Mesenteric fat pad (tissue), 1 donor: ENCODE measurements at places on chromosomes 5 and 9. TPM values are rescaled to one million over a fixed set of nuclear protein-coding genes. Genes with fewer than 3 reads are reported as not detected.

TMEFF1 gene
- 0.42 TPM for total RNA-seq

NRG2 gene
- 5.7 TPM for total RNA-seq

SOX30 gene
- total RNA-seq = not detected

FOXD4L5 gene
- total RNA-seq = not detected
